ENCODE measurements at places on chromosomes 3 and 15.

DNA sequence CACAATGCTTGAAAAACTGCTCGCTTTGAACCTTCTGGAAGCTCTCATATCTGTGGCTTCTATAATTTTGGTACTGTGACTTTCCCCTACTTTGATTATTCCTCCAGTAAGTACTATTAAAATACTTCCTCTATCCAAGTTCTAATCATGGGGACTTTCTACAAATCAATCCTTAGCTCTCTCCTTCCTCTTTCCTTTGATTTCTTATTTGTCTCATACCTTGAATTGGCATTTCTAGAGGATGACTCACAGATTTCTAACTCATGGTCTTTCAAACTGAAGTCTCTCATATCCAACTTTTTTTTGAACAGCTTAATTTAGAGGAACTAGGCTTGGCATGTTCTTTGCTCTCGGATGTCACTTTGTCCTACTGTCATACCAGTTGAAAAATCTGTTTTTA lies 241.8 kb downstream of the TBC1D5 start:
- no peak for DNase-seq

DNA sequence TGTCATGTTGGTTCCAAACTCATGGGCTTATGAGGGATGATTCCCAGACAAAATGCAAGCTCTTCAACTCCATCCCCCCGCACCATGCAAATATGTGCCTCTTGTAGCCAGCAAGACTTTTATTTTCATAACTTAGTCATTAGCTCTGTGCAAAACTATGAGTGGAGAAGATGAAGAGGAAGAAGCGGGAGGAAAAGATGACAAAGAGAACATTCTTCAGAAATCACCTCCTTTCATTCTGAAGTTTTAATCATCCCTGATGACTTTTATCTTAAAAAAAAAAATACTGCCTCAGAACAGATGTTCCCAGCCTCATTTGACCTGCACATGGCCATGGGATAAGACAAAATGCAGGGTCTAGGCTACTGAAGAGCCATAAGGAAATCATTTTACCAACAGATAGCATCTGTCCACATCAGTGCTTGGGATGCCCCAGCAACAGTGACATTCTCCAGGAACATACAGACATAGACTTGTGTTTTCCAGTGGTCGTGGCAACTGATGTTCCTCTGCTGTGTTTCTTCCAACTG lies 145.5 kb downstream of the WNT5A start:
- no peak for DNase-seq

GRCh38 chr3:15875016-15875689 lies 77.4 kb upstream of the ANKRD28 start:
- DNase-seq, result no peak

DNA sequence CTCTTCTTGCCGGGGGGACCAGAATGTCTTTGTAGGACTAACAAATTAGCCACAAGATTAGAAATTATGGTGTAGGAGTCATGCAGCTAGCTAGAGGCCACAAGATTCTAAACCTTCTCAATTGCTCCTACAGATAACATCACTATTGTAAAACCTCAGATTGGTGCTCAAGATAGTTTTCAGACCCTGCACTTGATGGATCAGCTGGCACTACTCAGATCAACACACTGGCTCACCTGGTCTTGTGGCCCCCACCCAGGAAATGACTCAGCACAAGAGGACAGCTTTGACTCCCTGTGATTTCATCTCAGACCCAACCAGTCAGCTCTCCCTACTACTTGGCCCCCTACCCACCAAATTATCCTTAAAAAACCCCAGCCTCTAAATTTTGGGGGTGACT lies 124.1 kb upstream of the RASGRP1 start:
- peak; percentile 61 for DNase-seq

- DNase-seq, result no peak
Measured at GRCh38 chr3:24336101-24336500, 158.5 kb downstream of the THRB start.

DNA sequence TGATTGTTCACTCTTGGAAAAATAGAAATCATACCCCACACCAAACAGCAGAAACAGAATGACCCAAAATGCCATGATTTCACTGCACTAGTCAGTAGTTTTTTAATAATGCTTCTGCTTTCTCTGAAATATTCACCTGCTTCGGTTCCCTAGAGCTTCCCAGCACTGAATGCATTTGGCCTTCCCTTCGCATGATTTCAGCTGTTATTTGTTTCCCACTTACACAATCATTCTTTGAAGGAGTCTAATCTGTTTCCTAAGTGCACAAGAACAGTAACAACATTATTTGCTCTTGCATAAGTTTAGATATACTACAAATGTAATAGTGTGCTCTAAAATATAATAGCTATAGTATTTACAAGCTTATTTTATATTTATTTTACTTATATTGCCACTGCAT lies 178.7 kb downstream of the STAC start:
- DNase-seq, result no peak

GRCh38 chr15:66843581-66843980 lies 141.5 kb downstream of the SMAD6 start:
- peak; percentile 27 for DNase-seq
